ENCODE measurements at places on chromosomes 2 and 18.

DNA sequence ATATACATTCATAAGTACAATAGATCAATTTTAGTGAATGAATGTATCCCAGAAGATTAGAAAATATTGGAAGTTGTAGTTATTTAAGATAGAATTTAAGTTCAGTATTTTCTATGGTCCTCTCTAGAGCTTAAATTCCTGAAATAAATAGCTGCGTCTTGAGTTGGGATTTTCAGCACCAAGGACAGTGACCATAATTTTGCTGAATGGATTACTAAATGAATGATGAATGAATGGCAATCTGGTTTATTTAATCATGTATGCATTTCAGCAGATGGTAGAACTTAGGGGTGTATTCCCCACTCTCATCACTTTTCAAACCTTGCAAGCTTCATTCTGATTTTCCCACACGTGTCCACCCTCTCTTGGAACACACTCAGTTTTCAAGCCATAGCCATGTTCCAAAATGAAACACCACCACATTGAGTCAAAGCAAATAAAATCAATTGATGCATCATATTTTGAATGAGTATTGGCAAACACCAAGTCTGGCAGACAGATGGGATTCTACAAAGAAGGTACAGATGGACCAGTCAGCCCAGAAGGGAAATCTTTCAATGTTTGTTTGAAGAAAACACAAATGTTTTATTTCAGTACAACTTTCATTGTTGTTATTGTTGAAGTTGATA, 362.2 kb upstream of the NXPH2 start:
- peak; percentile 9 for DNase-seq

DNA sequence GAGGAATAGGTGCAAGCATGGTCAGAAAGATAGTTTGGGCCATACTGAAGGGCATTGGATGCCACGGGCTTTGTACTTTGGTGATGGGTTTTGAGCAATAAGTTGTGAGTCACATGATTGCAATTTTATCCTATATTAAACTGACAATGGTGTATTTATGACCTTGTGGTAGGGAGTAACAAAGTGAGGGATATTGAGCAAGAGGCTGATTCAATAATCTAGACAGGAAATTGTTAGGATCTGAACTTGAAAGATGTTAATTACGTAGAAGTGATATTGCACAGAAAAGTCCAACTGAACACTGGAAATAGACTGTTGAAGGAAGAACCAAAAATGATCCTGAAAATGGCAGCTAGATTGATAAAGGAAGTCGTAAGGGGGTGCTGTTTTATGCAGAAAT, 46.6 kb upstream of the TCF4 start:
- DNase-seq: no peak

DNA sequence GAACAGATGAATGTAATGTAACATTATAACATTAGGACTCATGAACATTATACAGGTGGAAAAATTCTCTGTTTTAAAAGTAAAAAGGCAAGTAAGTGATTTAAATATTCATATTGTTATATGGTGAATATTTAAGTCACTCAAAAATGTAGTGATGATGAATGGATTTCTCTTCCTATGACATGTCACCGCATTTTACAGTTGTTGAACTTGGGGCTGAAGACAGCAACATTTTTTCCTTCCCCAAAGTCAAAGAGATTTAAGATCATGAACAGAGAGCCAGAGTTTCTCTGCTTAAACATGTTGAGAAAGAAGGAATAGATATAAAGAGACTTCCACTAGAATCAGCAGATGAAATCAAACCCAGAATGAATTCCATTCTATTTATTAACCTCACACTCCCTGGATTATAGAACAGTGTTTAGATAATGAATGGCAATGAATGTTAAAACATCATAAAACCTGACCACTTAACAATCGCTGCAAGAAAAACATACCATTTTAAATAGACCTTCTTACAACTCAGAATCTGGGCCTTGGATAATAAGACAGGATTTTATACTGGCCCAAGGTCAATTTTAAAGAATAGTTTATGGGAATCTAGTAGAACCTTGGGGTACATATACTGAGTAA, 163.6 kb upstream of the SIX2 start:
- no peak for DNase-seq

DNA sequence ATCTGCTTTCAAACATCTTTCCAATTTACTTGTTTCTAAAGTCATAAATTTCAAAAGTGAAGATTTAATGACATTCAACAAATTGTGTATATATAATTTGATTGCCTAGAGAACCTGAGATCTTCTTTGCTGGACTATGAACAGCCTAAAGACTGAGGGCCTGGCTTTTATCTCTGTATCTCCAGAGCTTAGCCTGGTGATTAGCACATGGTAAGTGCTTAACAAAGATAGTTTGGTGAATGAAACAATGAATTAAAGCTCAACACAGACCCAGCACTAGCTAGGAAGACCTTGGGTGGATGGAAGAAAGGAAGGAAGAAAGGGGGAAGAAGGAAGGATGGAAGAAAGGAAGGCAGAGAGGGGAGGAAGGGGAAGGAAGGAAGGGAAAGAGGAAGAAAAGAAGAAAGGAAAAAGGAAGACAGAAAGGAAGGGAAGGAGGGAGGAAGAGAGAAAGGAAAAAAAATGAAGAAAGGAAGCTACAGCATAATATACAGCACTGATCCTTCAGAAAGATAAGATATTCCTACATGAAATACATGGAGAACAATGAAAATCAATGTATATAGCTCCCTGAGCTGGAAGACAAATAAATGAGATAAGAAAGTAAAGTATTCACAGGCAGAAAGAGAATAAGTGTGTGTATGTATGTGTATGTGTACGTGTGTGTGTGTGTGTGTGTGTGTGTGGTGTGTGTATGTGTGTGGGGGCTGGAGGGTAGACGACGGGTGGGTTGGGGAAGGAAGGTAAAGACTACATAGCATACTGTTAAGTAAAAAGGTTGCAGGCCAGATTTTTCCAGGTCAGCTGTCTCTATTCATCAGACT, 318.2 kb downstream of the TNS1 start:
- DNase-seq: no peak

GRCh38 chr2:86097913-86098312, 7.8 kb downstream of the POLR1A start:
- DNase-seq: no peak

- DNase-seq: peak; percentile 11
Observed at GRCh38 chr2:30641765-30642345, 165.4 kb downstream of the CAPN13 start.

DNA sequence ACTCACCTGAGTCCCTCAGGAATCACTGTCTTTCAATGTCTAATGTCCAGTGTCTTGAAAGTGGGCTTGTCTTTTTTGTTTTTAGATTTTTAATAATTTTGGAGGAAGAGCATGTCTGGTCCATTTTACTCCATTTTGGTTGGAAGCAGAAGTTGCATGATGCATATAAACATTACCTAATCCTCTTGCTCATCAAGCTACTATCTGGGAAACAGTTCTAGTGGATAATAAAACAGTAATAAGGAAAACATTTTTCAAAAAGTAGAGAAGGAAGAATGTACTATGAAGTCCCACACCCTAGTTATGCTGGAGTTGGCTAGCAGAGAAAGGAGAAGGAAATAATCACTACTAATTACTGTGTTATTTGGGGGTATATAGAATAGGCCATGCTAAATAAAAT, 263.7 kb downstream of the ETAA1 start:
- no peak for DNase-seq

- DNase-seq: no peak
Observed at GRCh38 chr2:166632616-166633015, 138.6 kb upstream of the SCN7A start.

DNA sequence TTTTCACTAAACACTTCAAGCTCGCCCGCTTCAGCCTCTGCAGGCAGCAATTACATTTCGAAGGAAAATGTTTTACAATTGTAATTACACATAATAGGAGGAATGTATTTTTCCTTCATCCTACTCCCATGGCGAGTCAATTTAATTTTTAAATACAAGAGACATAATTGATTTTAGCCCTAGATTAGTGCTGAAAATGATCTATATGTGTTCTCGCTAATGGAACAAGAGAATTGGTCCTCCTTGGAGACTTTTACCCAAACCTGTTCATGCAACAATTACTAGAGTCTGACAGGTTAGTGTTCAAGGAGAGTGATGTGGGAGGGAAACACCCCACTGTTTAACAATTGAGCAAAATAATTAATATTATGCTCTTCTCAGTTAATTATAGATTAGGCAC, 509.4 kb upstream of the SETBP1 start:
- no peak for DNase-seq

DNA sequence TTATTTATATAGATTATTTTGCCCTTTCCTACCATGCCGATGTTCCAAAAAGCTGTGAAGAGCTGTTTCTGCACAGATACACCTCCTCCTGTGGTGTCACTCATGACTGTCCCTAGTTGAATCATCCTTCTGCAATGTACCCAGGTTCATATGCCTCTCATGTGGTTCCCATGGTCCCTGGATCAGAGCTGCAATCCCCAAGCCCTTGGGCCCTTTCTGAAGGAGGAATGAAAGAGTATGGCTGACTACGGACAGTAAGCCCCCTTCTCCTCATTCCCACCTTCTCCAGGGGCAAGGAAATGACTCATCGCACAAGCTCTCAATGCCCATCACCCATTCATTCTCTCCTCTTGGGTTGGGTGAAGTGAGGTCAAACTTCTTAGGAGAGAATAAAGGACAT, 63.9 kb upstream of the ACVR1 start:
- DNase-seq: no peak

DNA sequence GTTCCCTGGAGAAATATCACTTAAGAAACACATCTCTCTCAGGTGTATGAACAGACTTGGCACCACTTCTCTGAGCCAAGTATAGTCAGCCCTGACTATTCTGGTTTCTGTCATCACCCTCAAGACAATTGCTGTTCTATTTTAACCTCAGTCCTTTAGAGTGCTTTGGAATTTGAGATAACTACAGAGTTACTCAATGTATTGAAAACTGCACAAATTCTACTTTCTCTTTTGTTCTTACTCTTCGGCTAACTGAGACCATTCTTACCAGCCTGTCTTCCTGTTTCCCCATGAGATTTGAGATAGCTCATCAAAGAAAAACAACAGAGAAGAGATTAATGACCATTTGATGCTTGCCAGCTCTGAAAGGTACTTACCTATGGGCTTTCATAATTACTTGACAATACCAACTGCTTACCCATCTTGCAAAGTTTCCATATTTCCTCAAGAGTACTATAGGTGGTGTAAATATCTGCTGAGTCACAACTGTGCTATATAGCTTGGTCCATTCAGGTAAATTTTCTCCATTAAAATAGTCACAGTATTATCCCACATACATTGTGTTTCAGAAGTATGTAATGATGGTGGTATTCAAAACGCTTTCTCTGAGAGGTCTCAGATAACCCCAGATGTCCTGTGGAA, 467.5 kb upstream of the CHST9 start:
- no peak for DNase-seq

GRCh38 chr18:5158172-5158571, 38.9 kb downstream of the AKAIN1 start:
- DNase-seq: no peak

DNA sequence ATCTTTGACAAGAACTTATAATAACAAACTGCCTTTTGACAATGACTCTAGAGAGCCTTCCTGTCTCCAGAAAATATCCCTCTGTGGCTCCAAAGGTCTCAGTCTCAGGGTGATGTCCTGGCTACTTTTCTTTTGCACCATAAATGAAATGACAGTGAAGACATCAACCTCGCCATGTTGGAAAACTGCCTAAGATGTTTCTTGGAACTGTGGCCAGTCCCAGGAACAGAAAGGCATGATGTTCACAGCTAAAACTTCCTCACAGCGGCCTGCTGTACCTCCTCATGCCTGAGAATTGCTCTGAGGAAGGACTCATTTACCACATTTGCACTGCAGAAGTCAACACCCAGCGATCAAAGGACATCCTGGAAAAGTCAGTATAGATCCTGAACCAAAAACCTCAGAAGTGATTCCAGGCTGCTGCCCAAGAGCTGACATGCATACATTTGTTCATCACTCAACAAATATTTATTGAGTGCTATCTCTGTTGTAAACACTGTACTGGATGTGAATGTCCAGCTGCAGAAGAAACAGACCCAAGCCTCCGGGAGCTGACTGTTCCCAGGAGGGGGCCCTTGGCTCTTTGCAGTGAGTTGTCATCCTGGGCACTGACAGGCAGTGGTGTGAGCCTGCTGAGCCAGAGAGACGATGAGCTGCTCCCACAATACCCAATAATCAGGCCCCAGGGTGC, 64.3 kb upstream of the ACSL3 start:
- DNase-seq: peak; percentile 28

DNA sequence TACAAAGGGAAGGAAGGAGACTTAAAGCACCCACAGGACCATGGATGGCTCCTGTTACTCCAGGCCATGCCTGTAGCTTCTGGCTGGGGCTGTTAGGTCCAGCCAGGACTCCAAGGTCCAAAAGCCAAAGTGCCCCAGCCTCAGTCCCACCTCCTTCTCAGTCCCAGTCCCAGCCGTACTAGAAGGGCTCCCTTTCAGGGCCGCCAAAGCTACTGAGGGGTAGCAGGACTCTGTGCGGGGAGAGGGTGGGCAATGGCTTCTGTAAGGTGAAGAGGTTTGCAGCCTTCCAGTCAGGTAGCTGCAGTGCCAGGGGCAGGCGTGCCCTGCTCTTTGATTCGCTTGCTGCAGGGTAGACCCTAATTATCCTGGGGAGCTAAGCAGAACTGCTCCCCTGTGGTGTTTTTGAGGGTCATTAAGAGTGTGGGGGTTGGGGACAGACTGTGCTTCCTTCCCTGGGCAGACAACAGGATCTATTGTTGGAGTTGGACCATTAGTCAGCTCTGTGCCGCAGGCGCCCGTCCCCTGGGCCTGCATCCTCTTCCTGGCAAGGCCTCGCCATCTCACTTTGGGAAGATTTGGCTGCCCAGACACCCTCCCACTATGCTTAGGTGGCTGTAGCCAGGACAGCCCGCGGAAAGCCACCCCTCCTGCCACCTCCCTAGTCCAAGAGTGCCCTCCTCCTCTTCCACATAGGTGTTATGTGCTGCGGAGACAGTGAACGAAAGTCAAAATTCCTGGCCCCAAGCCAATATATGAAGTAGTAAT, 118.8 kb downstream of the ZBTB7C start:
- no peak for DNase-seq

- DNase-seq: no peak
Observed at GRCh38 chr2:11875481-11875880, 129.0 kb downstream of the LPIN1 start.

GRCh38 chr2:152106464-152106863, 7.6 kb upstream of the CACNB4 start:
- DNase-seq: no peak

- no peak for DNase-seq
Observed at GRCh38 chr2:3302751-3303582, 74.7 kb downstream of the EIPR1 start.

GRCh38 chr2:178306352-178307073, 112.2 kb downstream of the OSBPL6 start:
- DNase-seq: peak; percentile 63

- DNase-seq: no peak
Observed at GRCh38 chr2:160299540-160299939, 99.5 kb upstream of the ITGB6 start.

GRCh38 chr18:44156126-44156525, 524.6 kb upstream of the SETBP1 start:
- DNase-seq: no peak

- DNase-seq: no peak
Observed at GRCh38 chr18:77645170-77645872, 395.7 kb downstream of the GALR1 start.

DNA sequence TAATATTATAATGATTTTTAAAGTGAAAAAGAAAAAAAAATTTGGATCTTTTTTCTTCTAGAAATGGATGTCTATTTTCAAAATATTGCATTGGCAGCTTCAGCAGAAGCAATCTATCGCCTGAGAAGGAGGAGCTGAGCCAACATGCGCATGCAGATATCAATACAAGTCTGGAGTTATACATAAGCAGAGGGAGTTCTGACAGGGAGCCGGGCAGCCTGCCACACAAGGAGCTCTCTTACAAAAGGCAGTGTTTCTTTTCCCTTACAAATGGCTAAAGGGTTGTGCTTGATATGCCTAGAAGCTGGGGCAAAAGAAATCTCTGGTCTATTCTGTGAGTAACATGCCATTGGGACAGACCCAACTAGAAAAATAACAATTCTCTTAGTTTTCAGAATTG, 291.9 kb upstream of the TRIB2 start:
- no peak for DNase-seq
